ENCODE measurements at places on chromosomes 2 and 18.

DNA sequence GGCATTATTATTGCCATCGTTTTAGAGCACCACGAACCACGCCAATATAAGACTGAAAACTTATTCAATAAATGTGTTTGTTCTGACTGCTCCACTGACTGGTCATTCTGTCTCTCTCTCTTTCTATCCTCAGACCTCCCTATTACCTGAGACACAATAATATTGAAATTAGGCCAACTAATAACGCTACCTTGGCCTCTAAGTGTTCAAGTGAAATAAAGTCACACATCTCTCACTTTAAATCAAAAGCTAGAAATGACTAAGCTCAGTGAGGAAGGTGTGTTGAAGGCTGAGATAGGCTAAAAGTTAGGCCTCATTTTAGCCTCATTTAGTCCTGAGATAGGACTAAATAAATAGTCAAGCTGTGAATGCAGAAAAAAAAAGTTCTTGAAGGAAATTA lies 38.8 kb downstream of the G6PC2 start:
- DNase-seq = no peak

DNA sequence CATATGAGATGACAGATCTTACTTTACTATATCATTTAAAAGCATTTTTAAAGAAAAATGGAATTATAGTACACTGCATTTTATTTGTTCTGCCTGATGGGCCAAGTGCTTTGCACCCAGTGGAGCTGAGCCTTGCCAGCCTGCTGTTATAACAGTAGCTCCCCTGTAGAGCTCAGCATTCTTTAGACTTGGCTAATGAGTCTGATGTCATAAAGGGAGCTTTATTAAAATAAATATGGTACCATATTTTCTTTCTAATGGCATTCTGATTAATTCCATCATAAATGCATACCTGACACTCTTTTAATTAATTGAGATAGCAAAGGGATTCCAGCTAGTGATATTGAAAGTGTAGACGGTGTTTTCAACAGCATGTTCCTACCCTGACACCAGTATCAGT lies 40.7 kb downstream of the PARD3B start:
- peak; percentile 28 for DNase-seq

- no peak for DNase-seq
Observed at GRCh38 chr2:99727199-99727598, 237.4 kb upstream of the REV1 start.

- DNase-seq = no peak
Observed at GRCh38 chr2:200318940-200319435, 12.5 kb downstream of the SPATS2L start.

GRCh38 chr2:238238766-238239542 lies 884 bp downstream of the HES6 start:
- no peak for DNase-seq

GRCh38 chr2:88590998-88591613 lies 36.2 kb downstream of the EIF2AK3 start:
- peak; percentile 70 for DNase-seq

DNA sequence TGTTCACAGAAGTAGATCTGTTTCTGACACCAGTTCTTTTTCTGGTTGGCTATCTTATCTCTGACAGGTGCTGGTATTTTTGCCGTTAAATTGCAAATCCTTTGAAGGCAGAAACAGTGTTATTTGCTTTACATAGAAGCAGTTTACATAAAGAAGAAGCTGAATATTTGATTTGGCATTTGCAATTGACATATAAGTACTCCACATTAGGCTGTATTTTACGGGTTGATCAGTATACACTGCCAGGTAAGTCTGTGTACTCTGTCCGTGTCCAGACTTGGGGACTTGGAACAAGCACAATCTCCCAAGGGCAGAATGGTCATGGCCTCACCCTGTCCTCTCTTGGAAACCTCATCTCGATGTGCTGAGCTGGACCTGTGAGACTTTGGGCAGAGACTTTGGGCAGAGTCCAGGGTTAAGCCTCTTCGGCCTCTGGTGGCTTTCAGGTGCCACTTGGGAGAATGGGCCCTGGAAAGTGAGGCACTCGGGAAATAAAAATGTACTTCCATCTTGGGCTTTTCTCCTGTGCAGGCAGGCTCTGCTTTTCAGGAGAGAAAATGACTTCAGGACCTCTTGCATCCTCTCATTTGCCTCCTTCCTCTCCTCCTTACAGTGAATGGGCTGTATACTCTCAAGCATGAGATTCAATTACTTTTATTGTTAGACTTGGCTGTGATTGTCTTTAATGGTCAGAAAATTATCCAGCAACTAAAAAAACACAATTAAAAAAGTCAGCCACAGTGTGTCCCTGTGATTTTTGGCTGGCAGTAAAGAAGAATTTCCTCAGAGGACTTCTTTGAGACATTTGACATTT lies 108.5 kb downstream of the RAPGEF4 start:
- no peak for DNase-seq

DNA sequence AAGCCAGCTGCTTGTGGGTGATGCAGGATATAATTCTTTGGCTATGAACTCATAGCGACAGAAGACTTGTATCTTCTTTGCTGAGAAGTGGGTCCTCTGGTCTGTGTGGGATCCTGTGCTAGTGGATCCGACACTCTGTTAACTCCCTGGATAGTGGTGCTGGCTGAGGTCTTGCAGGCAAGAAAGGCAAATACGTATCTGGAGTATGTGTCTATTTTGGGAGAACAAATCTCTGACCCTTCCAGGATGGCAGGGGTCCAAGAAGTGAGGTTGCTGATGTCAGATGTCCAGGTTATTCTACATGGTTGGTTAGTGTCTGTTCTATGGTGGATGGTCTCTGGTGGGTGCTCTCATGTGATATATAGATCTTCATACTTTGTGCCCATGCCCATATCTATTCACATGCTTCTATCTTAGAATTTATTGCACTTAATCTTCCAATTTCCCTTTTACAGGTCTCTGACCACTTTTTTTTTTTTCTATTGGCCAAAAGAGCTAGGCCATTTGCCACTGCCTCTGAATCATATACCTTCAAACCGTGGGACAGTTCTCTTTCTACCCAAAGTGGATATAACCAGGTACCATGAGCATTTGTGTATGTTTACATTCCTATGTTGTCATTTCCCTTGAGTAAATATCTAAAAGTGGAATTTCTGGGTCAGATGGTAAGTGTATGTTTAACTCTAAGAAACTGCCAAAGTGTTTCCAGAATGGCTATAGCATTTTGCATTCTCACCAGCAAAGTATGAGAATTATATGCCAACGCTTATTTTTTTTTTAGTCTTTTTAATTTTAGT lies 45.1 kb upstream of the RBMS1 start:
- no peak for DNase-seq

GRCh38 chr2:120849278-120849677 lies 113.6 kb downstream of the GLI2 start:
- no peak for DNase-seq

GRCh38 chr2:17879913-17880274 lies 1.4 kb downstream of the KCNS3 start:
- DNase-seq = no peak

DNA sequence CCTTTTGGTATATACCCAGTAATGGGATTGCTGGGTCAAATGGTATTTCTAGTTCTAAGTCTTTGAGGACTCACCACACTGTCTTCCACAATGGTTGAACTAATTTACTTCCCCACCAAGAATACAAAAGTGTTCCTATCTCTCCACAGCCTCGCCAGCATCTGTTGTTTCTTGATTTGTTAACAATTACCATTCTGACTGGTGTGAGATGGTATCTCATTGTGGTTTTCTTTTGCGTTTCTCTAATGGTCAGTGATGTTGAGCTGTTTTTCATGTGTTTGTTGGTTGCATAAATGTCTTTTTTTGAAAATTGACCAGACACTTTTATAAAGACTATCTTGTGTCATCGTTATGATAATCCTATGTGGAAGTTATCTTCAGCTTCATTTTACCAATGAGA lies 16.0 kb upstream of the ATP8B1 start:
- peak; percentile 35 for DNase-seq

DNA sequence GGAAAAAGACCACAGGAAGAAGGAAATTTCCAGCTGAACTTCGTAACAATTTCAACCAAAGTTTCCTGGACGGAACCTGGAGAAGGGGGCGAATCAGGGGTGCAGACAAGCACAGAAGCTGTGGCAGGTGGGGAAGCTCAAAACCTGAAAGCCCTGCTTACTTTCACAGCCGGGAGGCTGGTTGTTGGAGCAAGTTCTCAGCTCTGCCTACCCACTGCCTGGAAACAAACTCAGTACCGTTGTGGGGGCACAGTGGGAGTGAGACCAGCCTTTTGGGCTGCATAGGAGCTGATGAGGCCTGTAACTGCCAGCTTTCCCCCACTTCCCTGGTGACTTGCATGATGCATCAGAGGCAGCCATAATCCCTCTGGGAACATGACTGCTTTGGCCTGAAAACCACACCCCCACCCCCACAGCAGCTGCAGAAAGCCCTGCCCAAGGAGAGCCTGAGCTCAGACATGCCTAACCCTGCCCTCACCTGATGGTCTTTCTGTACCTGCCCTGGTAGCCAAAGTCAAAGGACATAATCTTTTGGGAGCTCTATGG lies 207.0 kb upstream of the VWC2L start:
- peak; percentile 20 for DNase-seq

- no peak for DNase-seq
Observed at GRCh38 chr18:22585333-22585732, 167.6 kb upstream of the CTAGE1 start.

DNA sequence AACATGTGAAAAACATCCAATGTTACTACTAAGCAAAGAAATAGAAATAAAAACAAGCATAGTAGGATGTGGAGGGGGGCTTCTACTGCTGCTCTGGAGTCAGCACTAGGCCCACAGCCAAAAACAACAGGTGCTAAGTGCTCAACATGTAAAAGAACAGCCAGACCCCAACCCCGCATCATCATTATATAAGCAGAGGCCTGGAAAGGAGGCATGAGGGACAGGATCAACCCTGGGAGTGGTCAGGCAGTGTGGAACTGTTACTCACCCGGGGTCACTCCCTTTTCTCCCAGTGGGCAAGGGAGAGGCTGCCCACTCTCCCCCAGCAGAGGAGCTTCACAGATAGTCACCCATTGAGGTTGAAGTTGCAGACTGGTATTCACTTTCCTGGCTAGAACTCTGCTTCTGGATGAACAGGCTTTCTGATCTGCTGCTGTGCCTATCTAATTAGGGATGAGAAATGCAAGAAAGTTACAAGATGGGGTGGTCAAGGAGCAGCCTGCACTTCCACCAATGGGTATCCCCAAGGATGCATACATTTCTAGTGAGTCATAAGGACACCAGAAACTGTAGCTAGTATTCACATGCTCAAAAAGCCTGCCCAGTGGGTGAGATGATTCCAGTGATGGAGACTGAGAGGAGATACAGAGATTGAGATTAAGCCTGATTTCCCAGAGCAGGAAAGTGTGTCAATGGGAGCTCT lies 480.1 kb upstream of the TCF4 start:
- DNase-seq = peak; percentile 96

GRCh38 chr2:207902821-207903220 lies 122.5 kb downstream of the PLEKHM3 start:
- DNase-seq = peak; percentile 28

GRCh38 chr2:134667541-134667940 lies 51.3 kb downstream of the TMEM163 start:
- DNase-seq = no peak

- no peak for DNase-seq
Observed at GRCh38 chr2:212180408-212181083, 358.1 kb downstream of the ERBB4 start.

GRCh38 chr2:23414106-23414505 lies 29.1 kb downstream of the KLHL29 start:
- no peak for DNase-seq

GRCh38 chr2:179602452-179602851 lies 259.0 kb downstream of the ZNF385B start:
- DNase-seq = peak; percentile 26

- no peak for DNase-seq
Observed at GRCh38 chr2:98545591-98545990, 62.7 kb downstream of the COA5 start.

DNA sequence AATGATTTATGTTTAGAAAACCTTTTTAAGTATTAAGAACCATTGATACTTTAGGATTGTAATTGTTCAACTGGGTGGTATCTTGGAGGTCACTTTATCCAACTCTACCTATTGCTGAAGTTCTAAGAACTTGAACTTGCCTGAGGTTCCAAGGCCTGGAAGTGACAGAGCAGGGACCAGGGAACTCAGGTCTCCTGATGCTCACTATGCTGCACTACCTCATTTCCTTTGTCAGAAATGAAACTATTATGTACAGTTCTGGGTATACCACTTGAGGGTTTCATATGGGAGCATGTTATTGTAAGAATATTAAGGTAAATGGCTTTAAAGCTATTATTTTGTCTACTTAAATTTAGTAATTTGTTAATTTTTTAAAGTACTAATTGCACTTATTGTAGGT lies 3.0 kb downstream of the MBD5 start:
- DNase-seq = no peak

Measured in EH (cell line).